Stimulated activated CD4-positive, alpha-beta T cell treated with anti-CD3 and anti-CD28 coated beads, Interleukin-4, amount 100 ng/mL, for 1 hour (primary cell): ENCODE measurements at places on chromosomes 12 and 14.
A peak's percentile ranks its signal among the peaks of the same experiment; 100 is the strongest.

DNA sequence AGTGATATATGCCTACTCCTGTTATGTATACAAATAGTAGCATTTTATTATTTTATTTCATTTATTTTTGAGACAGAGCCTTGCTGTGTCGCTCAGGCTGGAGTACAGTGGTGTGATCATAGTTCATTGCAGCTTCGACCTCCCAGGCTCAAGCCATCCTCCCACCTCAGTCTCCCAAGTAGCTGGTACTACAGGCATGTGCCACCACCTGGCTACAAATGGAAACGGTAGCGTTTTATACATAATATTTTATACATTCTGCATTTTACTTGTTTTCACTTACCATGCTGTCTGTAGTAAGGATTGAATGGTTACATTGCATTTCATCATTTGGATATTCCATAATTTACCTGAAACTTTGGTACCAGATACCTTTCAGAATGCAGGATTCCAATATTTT lies 14.1 kb downstream of the C1R start:
- DNase-seq, result no peak

DNA sequence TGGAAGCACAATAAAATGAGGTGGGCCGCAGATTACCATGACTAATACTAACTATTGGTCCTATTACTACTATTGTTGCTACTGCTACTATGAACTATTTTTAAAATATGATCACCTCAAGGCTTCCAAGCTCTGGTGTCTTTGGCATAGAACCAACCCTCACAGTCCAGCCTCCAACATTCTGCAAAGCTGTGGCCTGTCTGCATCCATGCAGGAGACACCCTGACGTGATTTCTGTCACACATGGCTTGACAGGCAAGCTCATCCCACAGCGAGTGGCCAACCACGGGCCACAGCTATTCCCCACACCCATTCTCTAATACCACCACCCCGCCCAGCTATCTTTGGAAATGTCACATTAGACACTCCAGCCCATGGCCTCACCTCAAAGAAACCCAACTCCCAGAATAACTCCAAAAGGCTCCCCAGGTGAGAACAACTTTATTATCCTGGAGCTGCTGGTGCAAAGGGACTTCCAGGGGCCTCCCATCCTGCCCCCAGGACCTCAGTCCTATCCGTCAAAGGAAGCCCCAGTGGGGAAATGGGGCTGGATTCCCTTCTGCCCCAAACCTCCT lies 14.4 kb downstream of the ISCU start:
- no peak for DNase-seq

DNA sequence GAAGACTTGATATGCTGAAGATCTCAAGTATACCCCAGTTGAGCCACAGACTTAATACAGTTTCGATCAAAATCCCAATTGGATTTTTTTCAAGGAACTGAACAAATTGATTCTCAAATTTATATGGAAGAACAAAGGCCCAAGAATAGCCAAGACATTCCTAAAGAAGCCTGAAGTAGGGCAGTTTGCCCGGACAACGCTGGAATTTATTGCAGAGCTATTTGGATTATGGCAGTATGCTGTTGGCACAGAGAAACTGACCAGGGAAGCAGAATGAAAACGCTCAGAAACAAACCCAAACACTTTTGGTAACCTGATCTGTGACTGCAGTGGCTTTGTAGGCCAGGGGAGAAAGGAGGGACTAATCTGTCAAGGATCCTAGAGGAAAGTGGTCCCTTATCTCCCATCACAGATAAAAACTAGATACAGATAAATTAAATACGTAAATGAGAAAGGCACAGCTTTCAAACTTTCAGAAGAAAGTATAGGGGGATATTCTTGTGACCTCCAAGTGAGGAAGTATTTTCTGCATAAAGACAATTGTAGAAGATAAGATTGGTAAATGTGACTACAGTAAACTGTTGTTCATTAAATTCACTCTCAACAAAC lies 35.9 kb upstream of the GSC start:
- no peak for DNase-seq

GRCh38 chr12:71935594-71935993 lies 3.1 kb upstream of the TPH2 start:
- DNase-seq, result no peak

GRCh38 chr14:106459971-106460730 lies 933.8 kb downstream of the TMEM121 start:
- peak; percentile 70 for DNase-seq

GRCh38 chr12:114209861-114210260 lies 196.1 kb downstream of the TBX5 start:
- DNase-seq, result no peak

- DNase-seq, result no peak
These were observed 478.9 kb downstream of the BCAT1 start for GRCh38 chr12:24470050-24470449.

DNA sequence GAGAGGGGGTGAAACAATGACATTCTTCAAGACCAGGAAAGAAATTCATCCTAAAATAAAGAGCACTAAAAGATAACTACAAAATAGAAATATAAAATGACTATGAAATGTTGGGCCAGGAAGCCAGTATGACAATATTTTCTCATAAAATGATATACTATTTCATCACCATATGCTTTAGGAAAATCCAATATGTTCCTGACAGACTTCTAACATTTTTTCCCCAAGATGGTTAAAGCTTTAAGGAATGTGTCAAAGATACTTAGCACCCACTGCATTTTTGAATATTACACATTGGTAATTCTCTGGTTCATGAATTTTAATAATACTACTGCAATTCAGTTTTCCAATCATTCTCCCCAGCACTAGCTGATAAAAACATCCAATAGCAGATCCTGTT lies 87.7 kb upstream of the PLEKHG7 start:
- DNase-seq, result no peak

GRCh38 chr14:56160088-56160487 lies 41.9 kb downstream of the PELI2 start:
- no peak for DNase-seq

DNA sequence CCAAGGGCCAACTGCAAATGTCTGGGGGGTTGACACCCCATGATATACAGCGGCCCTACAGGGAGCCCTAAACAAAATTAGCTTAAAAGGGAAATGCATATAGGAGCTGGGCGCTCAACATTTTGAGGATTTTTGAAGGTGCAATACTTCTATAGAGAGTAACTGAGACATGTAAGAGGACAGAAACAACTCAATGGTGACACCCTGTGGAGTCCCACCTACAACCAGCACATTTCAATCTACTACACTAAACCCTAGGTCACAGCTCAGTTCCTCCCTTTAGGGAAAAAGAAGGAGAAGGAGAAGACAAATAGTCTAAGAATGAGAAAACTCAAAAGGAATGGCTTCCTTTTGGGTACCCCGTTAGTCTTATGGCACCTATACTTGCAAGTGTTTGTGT lies 1010.5 kb upstream of the NOVA1 start:
- DNase-seq, result no peak

DNA sequence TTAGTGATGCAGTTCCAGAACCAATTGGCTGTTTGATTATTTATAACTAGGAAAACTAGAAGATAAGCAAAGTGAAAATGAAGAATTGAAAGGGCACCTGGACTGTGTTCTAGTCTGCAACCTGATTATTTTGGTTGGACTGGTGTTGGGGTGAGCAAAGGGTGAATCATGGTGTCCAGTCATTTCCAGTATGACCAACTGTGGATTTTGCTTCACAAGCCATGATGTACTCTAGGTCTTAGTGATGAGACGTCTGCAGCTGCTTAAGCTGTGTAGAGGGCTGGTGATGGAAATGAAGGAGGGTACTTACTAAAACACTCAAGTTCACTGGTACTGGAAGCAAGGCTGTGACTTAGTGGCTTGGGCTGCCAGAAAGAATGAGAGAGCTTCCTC lies 193.2 kb upstream of the FRMD6 start:
- DNase-seq, result no peak

- no peak for DNase-seq
These were observed 11.5 kb upstream of the C14orf132 start for GRCh38 chr14:96027431-96028355.

- no peak for DNase-seq
These were observed 136.5 kb downstream of the NTF3 start for GRCh38 chr12:5568325-5568981.

- DNase-seq, result peak; percentile 13
These were observed 1.9 kb downstream of the BCL7A start for GRCh38 chr12:122023339-122024131.

GRCh38 chr12:88958946-88959345 lies 378.7 kb upstream of the KITLG start:
- no peak for DNase-seq

DNA sequence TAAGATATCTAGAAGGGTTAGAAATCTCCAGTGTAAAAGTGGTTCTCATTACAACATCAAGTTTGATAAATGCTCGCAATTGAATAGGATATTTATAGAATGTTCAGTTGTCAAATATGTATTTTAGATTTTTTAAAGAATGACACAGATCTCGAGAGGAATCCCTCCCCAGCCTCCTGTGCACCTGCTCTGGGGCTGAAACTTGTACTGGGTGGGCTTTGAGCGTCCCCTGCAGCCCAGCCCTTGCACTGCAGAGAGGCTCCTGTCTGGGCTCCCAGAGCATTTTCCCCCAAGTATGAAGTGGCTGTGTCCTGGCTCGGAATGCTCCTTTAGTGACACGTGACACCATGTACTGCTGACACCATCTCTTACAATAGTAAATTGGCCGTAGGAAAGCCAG lies 499.6 kb downstream of the TMEM121 start:
- no peak for DNase-seq

DNA sequence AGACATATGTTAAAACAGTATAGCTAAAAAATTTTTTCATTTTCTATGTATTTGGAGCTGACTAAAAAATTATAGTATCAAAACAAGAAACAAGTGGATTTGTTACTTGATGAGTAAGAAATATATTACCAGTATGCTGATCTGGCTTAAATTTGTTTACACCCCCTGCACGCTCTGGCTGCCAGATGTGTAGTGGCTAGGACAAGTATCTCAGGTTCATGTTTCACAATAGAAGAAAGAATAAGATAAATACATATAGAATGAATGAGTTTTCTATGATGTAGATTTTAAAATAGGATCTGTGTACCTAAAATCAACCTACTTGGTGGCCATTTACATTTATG lies 13.1 kb downstream of the NAA30 start:
- no peak for DNase-seq

- DNase-seq, result no peak
These were observed 505 bp upstream of the BCDIN3D start for GRCh38 chr12:49843411-49843810.
